ENCODE measurements at places on chromosomes 5 and 9.

- DNase-seq, result no peak
Measured at GRCh38 chr9:33931326-33931725, 114.4 kb downstream of the UBE2R2 start.

GRCh38 chr5:569868-570361 is 42.2 kb upstream of the CEP72 start:
- no peak for DNase-seq

DNA sequence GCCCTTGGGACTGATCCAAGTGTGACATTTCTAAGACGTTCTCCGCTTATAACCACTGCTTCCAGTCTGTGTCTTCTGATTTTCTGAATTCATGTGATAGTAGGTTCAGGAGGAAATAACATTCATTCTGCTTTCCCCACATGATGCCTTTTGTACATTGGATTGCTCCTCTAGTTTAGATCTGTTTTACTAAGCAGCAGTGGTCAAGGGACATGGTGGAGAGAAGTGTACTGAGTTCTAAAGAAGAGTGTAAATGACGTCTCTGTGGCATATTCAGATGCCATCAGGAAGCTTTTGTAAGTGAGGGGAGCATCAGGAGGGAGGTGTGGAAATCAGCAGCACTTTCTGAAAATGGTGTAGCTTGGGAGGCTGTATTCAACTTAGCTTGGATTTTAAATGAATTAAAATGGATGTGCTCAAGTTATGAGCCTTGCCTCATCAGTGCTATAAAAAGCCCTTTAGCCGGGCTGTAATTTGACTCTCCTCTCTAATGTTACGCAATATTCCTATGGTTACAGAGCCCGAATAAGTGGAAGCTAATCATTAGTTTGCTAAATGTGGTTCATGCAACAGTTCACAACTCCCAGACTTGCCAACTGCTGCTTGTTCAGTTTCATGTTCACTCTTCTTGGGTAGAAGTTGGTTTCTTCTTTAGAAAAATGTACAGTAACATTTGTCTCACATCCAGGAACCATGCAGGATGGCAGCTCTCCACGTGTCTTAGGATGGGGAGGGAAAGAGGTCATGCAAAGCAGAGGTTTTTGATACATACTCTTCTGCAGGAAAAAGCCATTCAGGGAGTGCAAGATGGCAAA is 281.3 kb downstream of the ARHGAP26 start:
- peak; percentile 97 for DNase-seq

DNA sequence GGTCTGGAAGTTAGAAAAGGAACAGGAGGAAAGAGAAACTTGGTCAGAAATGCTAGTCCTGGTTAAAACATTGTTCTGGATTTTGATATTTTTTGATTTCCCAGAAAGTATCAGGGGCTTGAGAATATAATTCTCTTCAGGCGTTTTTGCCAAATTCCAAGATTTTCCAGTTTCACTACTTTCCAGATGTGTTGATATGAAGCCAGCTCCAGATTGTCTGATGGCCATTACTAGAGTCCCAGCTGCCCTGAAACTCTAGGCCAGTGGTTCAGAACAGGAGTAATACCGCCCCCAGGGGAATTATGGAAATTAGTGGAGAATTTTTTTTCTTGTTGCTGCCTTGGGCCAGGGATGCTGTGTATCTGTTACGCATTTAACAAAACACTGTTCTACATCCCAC is 88.6 kb downstream of the KCNN2 start:
- DNase-seq, result peak; percentile 13

GRCh38 chr9:95065224-95065623 is 252.3 kb downstream of the FANCC start:
- no peak for DNase-seq

DNA sequence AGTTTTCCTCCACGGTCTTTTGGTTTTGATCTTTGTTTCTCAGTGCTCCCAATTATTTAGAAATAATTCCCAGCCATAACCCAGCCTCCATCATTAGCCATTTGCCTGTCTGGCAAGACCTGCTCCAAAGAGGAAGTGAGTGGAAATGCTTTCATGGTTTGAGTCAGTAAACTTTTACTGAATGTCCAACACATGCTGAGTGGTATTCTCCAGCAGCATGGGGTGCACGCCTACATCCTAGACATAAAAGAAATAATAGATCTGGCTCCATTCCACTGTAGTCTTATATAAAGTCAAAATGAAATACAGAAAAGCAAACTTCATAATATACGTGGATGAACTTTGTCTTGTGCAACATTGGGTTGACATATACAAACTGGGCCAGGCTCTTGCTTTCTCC is 757.2 kb downstream of the TLE1 start:
- DNase-seq, result no peak

DNA sequence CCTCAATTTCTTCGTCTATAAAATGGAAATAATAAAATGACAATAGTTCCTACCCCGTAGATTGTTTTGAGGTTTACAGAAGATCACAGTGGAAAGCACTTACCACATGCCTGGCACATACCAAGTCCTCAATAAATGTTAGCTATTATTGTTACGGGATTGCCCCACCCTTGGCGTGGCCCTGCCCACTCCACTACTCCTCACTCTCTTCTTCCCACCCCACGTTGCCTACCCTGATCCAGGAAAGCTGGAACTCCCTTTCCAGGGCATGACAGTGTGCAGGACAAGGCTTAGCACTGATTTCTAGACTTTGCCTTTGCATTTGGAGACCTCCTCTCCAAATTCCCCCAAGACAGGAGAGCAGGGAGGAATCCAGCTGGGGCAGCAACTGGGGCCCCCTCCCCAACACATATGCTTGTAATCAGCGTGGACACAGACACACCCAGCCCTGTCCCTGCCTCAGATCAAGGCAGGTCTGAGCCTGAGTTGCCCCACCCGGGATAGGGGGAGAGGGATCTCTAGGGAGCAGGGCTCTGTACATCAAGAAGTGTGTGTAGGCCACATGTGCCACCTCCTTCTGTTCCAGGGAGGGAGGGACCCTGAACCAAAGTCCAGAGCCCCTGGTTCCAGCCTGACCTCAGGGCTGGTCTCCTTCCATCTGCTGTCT is 6.7 kb downstream of the SLC4A9 start:
- DNase-seq, result no peak

DNA sequence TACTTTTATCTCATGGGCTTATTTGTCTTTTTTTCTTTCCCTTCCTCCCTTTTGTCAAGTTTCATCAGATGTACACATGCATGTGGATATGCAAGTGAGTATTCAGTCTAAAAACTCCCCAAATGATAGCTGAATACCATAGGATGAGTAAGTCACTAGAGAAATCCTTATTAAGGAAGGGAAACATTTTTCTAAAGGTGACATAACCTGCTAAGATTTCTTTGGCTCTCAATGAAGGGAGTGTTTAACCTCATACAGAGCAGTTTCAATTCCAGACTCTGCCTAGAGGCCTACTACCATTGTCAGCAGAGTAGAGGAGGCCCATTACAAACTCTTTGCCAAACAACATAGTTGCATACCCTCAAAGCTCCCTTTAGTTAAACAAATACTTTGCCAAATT is 192.4 kb downstream of the ARHGEF28 start:
- peak; percentile 94 for DNase-seq

- DNase-seq, result no peak
Measured at GRCh38 chr5:57432876-57433275, 49.7 kb downstream of the ACTBL2 start.

- DNase-seq, result no peak
Measured at GRCh38 chr9:9778293-9778692, 834.5 kb downstream of the PTPRD start.

- DNase-seq, result peak; percentile 89
Measured at GRCh38 chr5:82620957-82621600, 342.9 kb upstream of the RPS23 start.

DNA sequence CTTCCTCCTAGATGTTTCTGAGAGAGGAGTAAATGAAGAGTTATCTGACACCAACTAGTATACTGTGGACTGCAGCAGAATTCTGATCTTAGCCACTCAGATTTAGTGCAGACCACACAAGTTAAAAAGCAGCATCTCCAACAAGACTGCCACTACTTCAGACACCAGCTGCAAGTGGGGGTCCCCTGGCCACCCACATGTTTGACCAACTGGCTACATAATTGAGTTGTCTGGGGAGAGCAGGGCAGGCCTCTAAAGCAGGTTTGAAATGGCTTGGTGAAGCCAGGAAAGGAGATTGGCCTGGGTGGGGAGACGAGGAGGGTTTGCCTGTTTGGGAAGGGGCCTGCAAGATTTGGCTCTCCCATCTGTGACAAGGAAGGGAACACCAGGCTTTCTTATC is 40.5 kb upstream of the FAM81B start:
- no peak for DNase-seq
